ENCODE measurements at places on chromosomes 5 and 9.

GRCh38 chr9:128068386-128069205, 564 bp downstream of the SLC25A25 start:
- DNase-seq, result no peak

GRCh38 chr5:17196697-17197096, 20.7 kb upstream of the BASP1 start:
- DNase-seq, result no peak

DNA sequence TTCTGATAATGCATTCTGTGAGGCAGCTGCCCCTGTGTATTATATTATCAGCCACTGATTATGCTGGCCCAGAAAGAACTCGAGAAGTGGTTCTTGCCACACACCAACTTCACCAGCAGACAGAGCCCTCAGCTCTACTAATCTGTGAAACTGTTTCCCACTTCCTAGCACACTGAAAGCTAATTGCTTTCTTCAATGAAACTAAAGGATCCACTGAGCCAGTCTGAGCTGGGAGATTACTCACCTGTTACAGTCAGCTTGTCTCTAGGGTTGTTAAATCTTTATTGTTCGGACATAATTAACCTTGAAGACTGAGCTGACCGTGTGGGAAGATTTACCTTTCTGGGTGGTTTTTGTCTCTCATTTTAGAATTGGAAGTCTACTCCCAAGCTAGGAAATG, 263.2 kb downstream of the KCTD16 start:
- no peak for DNase-seq

DNA sequence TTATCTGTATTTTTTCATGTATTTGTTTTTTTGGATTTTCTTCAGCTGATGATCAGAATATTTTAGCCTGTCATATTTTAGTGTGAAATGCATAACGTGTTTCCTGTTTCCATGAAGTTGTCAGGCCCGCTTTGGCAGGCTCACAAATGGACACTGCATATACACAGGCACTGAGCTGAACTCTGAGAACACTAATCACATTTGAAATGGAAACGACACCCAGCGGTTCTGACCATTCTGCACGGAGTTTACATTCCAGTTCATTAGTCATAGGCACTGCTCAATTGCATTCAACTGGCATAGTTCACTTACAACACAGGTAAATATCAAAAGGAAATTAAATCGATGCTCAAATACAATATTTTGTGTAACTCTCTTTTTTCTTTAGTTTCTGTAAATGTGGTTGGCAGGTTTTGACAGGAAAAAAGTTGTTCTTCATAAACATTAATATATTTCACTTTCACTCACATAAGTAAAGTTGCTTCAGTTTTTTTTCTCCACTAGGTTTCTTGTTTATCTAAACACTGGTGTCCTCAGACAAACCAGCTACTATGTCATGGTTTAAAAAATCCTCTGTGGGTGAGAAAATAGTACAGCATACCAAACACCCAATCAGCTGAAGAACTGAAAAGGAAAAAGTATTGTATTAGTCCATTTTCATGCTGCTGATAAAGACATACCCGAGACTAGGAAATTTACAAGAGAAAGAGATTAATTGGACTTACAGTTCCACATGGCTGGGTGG, 559.0 kb upstream of the DAP start:
- DNase-seq, result no peak

- DNase-seq, result no peak
Observed at GRCh38 chr5:1821862-1822261, 20.7 kb downstream of the NDUFS6 start.

DNA sequence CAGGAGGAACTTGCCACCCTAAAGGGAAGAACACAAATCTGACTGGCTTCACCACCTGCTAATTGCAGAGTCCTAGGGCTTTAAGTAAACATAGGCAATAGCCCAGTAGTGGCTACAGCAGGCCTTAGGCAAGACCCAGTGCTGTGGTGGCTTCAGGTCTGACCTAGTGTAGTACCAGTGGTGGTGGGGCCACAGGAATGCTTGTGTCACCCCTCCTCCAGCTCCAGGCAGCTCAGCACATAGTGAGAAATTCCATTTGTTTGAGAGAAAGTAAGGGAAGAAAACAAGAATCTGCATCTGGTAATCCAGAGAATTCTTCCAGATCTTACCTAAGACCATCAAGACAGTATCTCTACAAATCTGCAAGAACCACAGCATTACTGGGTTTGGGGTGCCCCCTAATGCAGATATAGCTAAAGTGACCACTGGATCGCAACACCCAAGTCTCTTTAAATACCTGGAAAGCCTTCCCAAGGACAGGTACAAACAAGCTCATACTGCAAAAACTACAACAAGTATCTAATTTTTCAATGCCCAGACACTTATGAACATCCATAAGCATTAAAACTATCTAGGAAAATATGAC, 102.6 kb upstream of the TRPM3 start:
- no peak for DNase-seq

DNA sequence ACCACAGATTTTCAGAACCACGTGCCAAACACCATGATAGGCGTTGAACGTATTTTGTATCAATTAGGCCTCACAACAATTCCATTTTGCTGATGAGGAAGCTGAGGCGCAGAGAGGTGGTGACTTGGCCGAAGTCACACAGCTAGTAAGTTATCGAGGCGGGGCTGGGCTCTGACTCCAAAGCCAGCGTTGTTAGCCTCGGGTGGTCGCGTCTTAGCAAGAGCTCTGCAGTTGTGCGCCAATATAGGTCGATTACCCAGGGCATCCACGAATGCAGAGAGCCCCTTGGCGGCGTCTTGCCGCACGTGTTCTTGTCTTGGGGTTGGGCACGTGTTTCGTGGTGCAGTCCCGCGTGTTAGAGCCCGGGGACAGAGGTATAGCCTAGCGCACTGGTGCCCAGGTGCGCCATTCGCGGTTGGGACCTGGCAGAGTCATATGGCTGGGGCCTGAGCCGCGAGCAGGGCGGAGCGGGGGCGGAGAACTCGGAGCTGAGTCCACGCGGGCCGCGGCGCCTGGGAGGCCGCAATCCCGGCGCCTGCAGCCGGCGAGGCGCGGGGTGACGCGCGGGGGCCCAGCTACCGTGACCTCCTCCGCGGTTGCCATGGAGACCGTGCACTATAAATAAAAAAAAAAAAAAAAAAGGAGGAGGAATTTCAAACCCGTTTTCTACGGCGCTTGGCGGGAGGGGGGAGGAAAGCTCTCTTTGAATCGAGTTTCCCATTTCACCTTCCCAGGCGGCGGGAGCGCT, 62.3 kb downstream of the CXXC5 start:
- DNase-seq, result no peak

GRCh38 chr5:107294211-107294550, 376.6 kb downstream of the EFNA5 start:
- no peak for DNase-seq

DNA sequence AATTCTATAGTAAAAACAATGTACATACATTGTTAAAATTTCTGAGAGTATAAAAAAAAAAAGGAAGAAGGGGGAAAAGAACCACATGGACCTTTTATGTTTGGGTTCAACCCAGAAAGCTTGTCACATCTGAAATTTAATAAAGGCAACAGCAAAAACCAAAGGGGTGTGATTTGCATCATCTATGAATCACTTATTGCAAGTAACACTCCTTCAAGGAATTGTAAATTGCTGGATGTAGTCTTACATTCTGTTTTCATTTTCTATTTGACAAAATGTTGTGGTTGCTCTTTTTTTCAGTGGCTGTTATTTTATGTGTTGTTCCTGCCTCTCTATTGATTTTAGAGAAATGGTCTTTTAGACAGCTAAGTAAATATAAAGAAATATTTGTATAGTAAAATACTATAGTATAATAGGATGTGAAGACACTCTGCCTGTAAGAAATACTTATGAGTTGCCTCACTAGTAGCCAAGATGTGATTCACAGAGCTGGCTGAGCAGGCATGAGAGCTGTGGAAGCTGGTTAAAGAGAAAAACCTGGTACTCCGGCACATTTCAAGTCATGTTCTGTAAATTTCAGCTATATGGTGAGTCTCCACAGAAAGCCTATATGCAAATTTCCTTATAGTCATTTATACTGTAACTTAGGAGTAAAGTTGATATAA, 131.1 kb upstream of the CNTLN start:
- DNase-seq, result no peak

DNA sequence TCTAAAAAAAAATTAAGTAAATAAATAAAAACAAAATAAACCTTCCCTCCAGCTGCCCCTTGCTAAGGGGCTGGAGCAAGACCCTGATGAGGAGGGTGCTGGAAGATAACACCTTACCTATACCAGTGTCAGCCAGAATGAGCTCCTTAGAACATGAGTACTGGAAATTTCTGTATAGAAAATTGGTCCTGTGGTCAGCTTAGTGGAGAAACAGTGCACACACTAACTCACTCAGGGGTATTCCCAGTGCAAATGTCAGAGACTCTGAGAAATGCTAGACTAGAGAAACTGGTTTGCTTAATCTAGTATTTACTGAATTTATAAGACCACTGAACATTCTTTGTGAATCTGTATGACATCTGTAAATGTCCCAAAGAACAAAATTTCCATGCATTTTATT, 62.1 kb upstream of the CTXN3 start:
- DNase-seq, result no peak

DNA sequence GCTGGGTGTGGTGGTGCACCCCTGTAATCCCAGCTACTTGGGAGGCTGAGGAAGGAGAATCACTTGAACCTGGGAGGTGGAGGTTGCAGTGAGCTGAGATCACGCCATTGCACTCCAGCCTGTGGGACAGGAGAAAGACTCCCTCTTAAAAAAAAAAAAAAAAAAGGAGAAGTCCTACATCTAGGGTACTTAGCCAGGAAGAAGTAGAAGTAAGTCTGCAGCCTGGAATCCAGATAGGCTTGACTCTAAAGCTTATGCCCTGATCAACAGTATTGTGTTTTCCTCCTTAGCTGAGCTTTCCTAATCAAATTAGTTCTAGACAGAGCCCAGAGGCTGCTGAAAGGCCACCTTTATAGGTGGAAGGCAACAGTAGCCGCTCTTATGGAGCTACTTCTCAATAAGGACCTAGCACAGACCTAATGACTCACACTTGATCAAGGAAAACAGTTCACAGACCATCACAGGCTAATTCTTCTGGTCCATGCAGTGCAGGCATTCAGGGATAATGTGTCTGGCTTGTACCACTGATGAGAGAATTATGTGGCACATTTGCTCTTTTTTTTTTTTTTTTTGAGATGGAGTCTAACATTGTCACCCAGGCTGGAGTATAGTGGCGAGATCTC, 105.5 kb upstream of the KLF4 start:
- DNase-seq, result no peak

GRCh38 chr9:101840694-101841188, 102.3 kb upstream of the GRIN3A start:
- DNase-seq, result no peak

- no peak for DNase-seq
Observed at GRCh38 chr5:125609011-125609410, 814.2 kb upstream of the GRAMD2B start.

DNA sequence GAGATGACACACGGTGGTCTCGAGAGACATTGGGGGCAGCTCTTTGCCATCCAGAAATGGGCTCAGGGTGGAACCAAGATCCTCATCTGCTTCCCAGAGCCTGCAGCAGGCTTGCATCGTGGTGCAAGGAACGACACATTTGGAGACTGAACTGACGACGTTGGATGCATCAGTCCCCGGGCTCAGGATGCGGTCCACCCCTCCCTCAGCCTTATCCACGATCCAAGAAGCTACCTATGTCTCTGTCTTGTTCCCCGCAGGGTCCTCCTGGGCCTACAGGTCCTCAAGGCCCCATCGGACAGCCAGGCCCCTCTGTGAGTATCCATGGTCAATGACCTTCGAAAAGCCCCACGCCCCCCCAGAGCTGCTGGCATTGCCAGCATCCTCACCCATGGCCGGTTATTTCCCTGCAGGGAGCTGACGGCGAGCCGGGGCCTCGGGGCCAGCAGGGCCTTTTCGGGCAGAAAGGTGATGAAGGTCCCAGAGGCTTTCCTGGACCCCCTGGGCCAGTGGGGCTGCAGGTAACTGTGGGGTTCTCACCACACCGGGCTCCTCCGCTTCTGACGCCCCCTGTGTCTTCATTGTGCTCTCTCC, 69.4 kb upstream of the FCN2 start:
- DNase-seq, result no peak
